Stimulated activated CD4-positive, alpha-beta T cell treated with anti-CD3 and anti-CD28 coated beads, Interleukin-4, amount 100 ng/mL, for 24 hours (primary cell): ENCODE measurements at places on chromosomes 11 and 22.

DNA sequence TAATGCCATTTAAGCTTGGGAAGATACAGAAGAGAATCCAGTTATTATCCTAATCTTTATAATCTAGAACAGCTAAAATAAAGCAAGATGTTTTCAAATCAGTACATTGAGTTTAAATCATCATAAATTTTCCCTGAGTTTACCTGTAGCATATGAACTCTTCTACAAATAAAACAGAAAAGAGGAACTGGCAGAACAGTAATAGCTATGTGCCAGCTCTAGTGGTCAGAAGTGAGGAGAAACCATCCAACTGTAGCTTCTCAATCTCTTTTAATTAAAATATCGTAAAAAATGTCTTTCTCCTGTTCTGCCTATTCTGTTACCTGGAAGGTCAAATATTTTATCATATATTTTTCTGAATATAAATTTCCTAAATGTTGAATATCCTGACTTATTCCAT lies 266.9 kb downstream of the SOX6 start:
- DNase-seq, result no peak

DNA sequence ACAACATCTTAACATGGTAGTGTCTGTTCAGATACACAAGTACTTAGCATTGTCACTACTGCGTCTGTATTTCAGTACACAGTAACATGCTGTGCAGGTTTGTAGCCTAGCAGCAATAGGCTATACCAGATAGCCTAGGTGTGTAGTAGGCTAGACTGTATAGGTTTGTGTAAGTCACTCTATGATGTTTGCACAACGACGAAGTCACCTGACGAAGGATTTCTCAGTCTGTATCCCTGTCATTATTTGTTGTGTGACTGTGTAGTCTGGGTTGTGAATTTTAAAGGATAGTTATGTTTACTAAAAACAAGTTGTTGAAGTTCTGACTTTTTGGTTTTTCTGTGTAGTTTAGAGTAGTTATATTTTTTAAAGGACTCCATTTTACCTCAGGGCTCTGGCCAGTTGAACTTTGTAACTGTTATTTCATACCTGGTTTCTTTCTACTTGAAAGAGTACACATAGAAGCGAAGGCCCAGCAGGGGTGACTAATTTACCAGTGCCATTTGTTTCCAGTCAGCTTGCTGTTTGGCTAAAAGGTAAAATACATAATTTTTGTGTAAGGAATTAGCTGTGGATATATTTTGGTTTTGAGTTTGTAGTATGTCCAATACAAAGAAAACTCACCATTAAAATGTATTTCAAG lies 72.3 kb downstream of the PPP6R3 start:
- no peak for DNase-seq

DNA sequence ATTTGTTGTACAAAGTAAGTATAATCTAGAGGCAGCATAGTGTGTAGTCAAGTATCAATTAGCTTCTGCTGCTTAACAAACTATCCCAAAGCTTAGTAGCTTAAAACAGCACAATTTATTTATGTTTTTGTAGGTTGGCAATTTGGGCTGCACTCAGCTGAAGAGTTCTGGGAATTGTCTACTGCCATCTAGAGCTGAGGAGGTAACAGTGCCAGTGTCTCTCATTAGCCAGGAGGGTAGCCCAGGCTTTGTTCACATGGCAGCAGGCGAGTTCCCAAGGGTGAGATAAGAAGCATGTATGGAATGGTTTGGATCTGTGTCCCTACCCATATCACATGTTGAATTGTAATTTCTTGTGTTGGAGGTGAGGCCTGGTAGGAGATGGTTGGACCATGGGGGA lies 45.8 kb upstream of the SLN start:
- DNase-seq, result no peak

DNA sequence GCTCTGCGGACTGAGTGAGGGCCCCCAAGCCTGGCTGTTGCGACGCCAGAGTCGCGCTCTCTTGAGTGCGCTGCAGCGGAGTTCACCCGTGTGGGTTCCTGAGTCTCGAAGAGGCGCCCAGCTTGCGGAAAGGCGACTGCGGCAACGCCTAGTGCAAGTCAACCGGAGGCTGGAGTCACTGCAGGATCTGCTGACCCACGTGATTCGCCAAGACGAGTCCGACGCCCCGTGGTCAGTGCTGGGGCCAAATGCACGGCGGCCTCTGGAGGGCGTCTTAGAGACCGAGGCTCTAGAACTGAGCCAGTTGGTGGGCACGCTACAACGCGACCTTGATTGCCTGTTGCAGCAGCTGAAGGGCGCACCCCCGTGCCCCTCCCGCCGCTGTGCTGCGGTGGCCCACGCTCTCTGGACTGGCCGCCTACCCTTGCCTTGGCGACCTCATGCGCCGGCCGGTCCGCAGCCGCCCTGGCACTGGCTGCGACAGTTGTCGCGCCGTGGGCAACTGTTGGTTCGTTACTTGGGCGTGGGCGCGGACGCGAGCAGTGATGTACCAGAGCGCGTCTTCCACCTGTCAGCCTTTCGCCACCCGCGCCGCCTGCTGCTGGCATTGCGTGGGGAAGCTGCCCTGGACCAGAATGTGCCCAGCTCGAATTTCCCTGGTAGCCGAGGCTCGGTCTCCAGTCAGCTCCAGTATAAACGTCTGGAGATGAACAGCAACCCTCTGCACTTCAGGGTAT lies 32.6 kb downstream of the RRP8 start:
- DNase-seq, result no peak

GRCh38 chr11:79950741-79951140 lies 509.9 kb upstream of the TENM4 start:
- DNase-seq, result no peak

DNA sequence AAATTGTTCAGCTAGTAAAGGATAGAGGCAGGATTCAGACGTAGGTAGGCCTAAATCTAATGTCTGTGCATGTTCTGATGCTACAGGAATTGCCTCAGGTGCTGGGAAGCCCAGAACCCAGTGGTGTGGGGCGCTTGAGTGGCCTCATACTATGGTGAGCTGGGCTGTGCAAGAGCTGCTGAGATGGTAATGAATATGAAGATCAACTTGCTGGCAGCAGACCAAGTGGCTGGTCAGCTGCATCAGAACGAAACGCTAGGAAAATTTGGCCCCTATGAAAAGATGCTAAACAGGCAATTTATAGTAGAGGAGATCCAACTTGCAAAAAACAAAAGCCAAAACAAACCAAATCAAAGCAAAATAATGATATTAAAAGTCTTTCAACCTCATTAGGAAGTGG lies 102.7 kb downstream of the INSC start:
- no peak for DNase-seq

DNA sequence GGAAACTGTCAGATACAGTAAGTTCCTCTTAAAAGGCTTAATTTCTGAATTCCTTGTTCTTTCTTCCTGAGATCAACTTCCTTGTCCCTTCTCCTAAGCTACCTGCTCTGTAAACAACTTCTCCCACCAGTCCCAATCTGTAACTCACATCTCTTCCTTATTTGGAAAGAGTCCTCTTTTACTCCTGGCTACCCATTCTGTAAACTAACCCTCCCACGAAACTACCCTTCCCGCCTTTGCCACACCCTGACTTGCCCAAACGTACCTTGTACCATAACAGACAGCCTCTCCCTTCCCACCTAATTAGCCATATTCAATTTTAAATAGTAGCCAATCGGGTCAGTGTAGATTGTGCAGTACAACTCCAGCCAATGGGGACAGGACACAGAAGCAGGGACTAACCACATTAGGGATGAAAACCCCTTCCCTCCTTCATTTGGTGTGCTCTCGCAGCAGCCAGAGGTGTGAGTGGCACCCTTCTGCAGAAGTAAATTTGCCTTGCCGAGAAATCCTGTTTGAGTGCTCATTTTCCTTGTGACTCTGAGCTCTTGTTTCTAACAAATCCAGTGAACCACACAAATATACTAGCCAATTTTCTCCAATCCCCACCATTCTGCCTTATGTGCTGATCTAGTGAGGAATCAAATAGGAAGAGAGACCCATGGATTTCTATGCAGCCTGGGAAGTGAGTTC lies 49.5 kb downstream of the ZNF280B start:
- DNase-seq, result no peak

- DNase-seq, result no peak
These were observed 40.2 kb downstream of the LMO1 start for GRCh38 chr11:8223513-8223900.
